ENCODE measurements at places on chromosomes 6 and 20.

DNA sequence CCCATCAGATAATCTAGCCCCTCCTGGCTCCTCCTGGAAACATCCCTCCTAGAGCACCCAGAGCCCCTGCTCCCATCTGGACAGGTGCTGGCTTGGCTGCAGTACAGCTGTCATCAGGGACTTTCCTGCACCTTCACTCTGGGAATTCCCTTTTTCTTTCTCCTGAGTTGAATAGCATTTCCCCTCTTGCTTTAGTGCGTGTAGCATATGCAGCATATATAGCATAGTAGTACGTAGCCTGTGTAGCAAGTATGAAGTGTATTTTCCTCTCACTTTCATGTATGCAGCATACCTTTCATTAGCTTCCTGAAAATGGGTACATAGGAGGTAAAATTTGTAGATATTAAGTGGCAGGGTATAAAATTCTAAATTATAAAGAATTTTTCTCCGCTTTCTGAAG lies 352.9 kb downstream of the ESR1 start:
- DNase-seq = no peak

DNA sequence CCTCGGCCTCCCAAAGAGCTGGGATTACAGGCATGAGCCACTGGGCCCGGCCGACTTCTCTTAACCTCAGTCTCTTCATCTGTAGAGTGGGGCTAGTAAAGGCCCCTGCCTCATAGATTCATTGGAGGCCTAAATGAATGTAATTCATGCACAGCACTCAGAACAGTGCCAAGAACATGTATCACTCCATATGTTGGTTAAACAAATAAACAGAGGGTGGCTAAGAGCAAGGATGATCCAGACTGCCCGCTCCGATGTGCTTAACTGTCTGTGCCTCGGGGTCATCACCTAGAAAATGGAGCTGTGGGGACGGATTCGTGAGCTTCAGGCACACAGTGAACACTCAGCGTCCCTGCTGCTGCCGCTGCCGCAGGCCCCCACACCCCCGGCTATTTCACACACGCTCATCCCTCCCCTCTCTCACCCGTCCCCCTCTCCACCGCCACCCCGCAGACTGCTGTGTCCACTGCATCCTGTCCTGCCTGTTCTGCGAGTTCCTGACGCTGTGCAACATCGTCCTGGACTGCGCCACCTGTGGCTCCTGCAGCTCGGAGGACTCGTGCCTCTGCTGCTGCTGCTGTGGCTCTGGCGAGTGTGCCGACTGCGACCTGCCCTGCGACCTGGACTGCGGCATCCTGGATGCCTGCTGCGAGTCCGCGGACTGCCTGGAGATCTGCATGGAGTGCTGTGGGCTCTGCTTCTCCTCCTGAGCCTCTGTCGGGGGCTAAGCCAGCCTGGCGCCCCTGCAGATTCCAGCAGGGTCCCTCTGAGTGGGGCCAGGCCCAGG lies 14.8 kb downstream of the MDFI start:
- DNase-seq = no peak

DNA sequence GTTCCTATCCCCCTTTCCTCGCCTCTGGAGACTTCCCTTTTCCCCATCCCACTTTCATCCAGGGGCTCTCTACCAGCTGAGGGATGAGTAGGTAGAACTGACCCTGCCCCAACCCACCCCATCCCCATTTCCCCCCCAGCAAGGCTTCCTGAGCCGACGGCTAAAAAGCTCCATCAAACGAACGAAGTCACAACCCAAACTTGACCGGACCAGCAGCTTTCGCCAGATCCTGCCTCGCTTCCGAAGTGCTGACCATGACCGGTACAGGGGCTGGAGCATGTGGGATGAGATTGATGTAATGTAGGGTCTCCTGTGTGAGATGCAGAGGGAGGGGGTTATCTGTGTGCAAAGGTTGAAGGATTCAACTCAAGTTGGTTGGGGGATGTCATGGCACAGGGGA lies 12.7 kb downstream of the SYNGAP1 start:
- DNase-seq = no peak

GRCh38 chr6:56343295-56343694 lies 95.9 kb upstream of the COL21A1 start:
- no peak for DNase-seq

DNA sequence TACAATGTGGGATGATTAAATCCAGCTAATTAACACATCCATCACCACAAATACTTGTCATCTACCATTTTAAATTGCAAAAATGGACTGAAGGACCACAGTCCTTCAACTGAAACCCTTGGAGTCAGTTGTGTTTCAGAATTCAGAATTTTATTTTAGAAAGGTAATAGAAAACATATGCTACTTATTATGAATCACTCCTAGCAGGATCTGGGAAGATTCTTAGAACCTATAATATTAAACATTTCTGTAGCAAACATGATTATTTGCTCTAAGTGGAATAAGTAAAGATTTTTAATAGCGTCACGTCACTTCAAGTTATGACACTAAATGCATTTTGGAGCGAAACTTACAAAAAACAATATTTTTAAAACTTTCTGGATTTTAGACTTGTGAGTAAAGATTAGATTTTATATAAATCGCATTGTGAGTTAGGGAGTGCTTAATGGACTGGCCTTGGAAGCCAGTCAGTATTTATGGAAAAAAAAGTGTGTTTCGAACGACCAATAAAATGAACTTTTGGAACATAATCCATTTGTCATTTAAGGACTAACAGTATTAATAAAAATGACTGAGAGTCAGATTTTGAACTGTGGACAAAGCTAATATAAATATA lies 71.8 kb upstream of the PHACTR2 start:
- no peak for DNase-seq

- no peak for DNase-seq
These were observed 18.0 kb upstream of the MAP3K4 start for GRCh38 chr6:160973311-160974250.

DNA sequence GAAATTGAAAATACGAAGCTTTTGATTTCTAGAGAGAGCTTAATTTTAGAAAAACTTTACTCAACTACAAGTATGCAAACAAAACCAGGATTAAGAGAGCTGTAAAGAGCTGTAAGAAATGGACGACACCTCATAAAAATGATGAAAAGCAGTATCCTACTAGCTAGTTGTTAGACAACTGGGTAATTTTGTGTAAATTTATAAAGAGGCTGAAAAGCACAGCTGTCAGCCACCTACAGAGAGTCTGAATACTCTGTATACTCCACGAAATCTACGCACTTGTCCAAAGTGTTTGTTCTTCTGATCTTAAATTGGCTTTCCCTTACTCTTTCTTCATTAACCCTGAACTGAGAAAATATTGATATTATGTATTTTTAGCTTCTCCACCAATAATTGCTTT lies 808.4 kb upstream of the EPHA7 start:
- no peak for DNase-seq

GRCh38 chr6:45084257-45084656 lies 243.9 kb upstream of the RUNX2 start:
- no peak for DNase-seq

DNA sequence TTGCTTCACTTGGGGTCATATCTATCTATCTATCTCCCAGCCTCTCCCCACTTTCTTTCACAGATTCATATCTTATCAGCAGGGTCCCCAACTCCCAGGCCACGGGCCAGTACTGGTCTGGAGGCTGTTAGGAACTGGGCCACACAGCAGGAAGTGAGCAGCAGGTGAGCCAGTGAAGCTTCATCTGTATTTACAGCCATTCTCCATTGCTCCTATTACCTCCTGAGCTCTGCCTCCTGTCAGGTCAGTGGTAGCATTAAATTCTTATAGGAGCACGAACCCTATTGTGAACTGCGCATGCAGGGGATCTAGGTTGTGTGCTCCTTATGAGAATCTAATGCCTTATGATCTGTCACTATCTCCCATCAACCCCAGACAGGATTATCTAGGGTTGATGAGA lies 14.8 kb upstream of the TAB2 start:
- DNase-seq = no peak

GRCh38 chr6:34084591-34085290 lies 61.1 kb downstream of the GRM4 start:
- DNase-seq = no peak

GRCh38 chr20:8365634-8366033 lies 233.6 kb downstream of the PLCB1 start:
- no peak for DNase-seq

DNA sequence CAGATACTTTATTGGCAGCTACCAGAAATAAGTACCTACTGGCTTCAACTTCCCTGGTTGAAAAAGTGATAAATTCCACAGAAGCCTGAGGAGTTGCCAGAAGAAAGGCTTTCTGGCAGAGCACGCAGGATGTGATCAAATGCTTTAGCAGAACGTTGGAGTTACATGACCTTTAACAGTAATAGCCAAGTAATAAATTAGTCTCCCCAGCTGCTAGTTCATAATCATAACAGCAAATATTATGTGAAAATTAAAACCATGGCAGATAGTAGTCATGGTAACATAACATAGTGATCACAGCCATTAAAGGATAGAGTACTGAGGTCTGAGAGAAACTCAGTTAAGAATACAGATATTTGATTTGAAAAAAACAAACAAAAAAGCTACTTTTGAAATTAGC lies 567.7 kb downstream of the ADGRB3 start:
- no peak for DNase-seq

GRCh38 chr20:59777331-59777725 lies 156.1 kb downstream of the SYCP2 start:
- no peak for DNase-seq

GRCh38 chr6:16824845-16825685 lies 63.8 kb upstream of the ATXN1 start:
- no peak for DNase-seq

- no peak for DNase-seq
These were observed 114.2 kb upstream of the BEND6 start for GRCh38 chr6:56840467-56841380.

- DNase-seq = no peak
These were observed 11.1 kb upstream of the ADIG start for GRCh38 chr20:38569747-38570525.

DNA sequence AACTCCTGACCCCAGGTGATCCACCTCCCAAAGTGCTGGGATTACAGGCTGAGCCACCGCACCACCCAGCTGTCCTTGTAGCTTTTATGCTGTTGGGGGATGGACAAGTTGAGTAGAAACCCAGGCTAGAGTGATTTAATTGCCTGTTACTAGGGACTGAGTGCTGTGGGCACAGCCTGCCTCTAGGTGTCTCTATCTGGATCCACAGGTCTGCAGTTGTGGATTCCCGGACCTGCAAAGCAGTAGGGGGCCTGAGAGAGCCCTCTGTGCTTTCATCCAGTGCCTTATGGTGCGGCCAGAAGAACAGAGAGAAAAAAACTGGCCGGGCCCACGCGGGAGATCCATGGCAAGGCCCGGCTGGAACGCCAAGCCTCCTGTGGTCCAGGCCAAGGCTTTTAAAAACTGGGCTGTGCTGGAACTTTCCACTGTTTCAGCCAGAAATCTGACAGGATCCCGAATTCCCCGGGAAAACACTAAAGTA lies 5.2 kb downstream of the SIRPA start:
- DNase-seq = peak; percentile 48

DNA sequence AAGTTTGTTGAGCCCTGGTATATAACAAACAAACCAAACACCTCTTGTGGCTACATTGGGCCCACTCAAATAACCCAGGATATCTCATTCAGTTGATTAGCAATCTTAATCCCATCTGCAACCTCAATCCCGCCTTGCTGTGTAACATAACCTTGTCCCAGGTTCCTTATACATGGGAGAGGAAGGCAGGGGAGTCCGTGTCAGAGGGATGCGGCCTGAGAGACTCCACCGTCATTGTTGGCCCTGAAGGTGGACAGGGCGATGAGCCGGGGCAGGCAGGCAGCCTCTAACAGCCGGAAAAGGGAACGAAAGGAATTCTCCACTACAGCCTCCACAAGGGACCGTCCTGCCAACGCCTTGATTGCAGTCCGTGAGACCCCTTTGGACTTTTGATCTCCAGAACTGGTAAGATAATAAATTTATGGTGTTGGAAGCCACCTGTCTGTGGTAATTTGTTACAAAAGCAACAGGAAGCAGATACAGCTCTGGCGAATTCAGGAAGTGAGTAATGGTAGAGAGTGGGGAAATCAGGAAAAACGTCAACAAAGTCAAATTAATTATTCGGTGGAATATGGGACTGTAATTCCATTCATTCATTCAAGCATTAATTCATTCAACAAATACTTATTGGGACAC lies 124.5 kb upstream of the SALL4 start:
- no peak for DNase-seq

DNA sequence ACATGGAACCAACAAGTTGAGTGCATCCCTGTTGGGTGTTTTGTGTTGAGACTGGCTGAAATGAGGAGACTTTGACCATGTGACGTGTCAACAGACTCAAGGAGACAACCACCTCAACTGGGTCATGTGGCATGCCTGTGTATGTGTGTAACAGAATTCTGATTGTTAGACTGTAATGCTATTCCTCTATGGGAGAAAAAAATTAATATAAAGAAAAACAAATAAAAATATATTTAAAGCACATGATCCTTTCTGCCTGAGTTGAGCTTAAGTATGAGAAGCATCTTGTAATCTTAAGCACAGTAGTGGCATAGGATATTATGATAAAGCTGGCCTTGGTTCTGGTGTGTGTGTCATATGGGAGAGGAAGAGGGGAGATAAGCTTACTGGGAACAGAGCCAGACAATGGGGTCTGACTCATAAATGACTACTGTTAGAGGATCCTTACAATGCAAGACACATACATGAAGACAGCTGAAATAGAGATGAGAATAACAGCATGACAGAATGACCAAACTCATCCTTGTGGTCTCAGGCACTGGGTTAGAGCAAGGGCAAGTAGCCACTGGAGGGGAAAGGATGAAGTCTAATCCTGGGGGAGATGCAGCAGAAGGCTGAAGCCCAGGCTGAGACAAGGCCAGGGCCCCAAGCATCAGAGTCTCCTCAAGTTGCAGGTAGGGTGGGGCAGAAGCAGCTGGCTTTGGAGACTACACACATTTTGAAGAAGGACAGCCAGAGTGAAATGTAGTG lies 9.2 kb downstream of the TP53INP2 start:
- DNase-seq = peak; percentile 96

DNA sequence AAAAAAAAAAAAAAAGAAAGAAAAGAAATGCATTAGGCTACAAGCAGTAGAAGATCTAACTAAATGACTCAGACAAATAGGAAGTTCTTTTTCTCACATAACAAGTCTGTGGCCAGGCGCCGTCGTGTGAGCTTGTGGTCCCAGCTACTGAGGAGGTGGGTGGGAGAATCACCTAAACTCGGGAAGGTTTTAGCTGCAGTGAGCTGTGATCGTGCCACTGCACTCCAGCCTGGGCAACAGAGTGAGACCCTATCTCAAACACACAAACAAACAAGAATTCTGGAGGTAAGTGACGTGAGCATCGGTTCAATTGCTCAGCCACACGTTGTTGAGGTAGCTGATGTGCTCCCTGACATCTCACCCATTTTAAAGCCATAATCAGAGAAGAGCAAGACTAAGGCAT lies 37.9 kb upstream of the SLC23A2 start:
- DNase-seq = no peak

GRCh38 chr6:128505603-128506002 lies 14.8 kb downstream of the PTPRK start:
- DNase-seq = no peak

- DNase-seq = no peak
These were observed 70.2 kb upstream of the CCDC167 start for GRCh38 chr6:37569743-37570481.

Measured in AG09309 (cell line).